NCI-H460 (cell line): ENCODE measurements at places on chromosomes 3 and 15. TPM values are rescaled to one million over a fixed set of nuclear protein-coding genes. Genes with fewer than 3 reads are reported as not detected.

- no peak for DNase-seq
These were observed 8.9 kb downstream of the CHSY1 start for GRCh38 chr15:101242999-101243336.

GRCh38 chr3:188911026-188911850, 260.5 kb upstream of the TPRG1 start:
- DNase-seq, result no peak

- no peak for DNase-seq
These were observed 140.2 kb downstream of the GBE1 start for GRCh38 chr3:81621277-81621676.

GRCh38 chr3:194187233-194187944, 51.4 kb downstream of the HES1 start:
- DNase-seq, result no peak

DNA sequence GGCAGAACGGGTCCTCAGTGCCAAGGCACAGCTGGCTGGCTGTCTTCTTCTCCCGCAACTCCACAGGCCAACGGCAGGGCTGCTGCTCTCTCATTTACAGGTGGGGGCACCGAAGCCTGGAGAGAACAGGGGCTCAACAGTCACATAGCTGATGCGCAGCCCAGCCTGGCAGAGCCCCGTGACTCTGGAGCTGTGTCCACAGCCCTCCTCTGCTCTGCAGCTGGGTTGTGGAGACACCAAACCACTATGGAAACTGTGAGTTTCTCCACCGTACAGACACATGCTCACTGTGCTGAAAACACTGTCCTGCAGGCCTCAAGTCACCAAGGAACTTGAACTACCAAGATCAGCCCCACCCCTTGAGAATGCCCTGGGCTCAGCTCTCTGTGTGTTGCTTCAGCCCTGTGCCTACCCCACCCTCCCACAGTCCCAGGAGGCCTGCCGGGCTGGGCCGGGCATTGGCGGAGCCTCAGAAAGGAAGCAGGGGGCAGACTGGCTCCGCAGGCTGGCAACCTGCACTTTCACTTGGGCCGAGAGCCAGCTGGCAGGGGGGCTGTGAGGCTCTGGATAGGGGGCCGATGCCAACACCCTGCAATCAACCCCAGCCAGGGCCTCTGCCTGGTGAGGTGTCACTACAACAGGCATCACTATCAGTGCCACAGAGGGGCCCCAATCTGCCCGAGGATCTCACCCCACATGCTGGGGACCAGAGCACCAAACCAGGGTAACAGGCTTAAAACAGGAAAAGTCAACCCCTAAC, 113.7 kb upstream of the RPL32 start:
- DNase-seq, result peak; percentile 30

GRCh38 chr3:141412087-141412935, 44.0 kb downstream of the ZBTB38 start:
- DNase-seq, result peak; percentile 88

DNA sequence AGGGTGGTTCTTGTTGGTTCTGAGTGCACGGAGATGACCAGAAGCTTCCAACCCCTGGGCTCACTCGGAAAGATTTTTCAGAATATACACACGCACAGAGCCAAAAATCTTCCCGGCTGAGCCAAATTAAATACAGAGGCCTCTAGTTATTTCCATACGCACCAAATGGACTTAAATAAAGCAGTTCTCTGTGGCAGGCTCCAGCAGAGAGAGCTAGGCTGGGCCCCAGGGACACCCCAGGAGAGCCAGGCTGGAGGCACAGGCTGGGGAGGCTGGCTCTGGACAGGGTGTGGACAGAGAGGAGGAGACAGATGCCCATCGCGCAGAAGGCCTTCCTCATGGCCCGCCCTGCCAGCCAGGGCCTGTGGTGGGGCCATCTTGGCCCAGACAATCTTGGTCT, 115.9 kb downstream of the IQSEC1 start:
- DNase-seq, result no peak

DNA sequence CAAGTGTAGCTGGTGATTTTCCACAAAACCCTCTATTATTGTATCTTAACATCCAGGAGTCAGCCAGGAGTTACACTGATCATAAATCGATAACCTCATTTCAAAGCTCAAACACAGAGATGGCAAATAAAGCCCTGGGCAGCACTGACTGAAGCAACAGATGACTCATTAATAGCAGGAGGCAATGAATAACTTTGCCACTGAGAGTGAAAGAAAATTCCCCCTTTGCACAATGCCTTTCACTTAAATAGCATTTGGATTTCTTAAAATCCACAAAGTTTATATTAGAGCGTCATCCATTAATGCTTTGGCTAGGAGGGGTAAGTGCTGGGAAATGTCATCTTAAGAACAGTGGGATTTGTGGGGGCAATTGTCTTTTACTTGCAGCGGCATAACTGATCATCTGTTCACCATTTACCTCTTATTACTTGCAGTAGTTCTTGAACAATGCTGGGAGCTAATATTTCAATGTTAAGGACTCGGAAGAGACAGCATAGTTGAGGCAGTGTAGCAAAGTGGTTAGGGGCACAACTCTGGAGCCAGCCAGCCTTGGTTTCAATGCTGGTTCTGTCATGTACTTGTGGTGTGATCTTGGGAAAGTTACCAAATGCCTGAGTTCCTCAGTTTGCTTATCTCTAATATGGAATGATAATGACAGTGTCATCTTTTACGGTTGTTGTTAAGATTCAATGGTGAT, 630.4 kb upstream of the TBL1XR1 start:
- peak; percentile 13 for DNase-seq

- DNase-seq, result no peak
These were observed 1.6 kb downstream of the BBX start for GRCh38 chr3:107524326-107524840.

DNA sequence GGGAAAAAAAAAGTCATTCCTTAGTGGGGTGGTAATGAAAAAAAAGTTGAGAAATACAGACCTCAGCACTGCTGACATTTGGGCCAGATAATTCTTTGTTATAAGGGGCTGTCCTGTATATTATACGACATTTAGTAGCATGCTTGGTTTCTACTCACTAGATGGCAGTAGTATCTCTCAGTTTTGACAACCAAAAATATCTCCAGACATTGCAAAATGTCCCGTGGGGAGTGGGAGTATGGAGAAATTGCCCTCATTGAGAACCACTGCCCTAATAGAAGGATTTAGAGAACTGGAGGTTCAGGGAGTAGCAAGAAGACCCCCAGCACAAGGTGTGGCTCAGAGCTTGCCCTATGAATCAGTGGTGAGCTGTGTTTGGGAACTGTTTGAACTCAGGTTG, 28.6 kb upstream of the TEX264 start:
- no peak for DNase-seq

DNA sequence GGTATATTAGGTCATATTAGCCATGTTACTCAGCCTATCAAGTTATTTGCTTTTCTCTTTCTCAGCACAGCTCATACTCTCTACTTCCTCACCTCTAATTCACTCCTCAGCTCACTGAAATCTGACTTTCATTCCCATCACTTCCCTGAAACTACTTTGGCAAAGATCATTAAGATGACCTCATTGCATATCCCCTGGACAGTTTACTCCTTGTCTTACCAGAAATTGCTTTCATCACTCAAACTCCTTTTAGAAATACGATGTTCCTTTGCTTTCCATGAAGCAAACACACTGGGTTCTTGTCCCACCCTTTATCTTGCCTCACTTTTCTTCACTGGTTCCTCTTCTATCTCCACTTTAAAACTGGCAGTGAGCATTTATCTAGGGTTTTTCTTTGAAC, 354.4 kb downstream of the TUSC7 start:
- DNase-seq, result no peak

DNA sequence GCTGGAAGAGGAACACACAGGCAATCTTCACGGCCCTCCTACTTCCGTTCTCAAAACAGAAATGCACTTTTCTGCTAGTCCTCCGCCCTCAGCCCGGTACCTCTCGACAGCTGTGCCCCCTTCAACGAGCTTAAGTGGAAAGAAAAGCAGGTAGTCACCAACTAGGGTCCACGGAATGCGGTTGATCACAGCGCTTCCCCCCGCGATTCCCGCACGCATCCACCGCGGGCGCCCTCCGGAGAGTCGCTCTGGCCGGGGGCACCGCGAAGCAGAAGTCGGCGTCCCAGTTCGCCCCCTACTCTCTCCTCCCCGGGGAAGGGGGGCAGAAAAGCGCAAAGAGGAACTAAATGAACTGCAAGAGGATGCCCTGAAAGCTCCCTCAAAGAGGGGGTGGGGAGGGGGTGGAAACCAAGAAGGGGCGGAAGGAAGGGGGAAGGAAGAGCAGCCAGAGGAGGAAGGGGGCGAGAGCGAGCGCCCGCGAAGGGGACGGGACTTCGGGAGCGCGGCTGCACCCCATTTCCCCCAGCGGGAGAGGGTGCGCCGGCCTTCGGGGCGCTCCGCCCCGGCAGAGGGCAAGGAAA, 738 bp downstream of the ACAP2 start:
- no peak for DNase-seq

DNA sequence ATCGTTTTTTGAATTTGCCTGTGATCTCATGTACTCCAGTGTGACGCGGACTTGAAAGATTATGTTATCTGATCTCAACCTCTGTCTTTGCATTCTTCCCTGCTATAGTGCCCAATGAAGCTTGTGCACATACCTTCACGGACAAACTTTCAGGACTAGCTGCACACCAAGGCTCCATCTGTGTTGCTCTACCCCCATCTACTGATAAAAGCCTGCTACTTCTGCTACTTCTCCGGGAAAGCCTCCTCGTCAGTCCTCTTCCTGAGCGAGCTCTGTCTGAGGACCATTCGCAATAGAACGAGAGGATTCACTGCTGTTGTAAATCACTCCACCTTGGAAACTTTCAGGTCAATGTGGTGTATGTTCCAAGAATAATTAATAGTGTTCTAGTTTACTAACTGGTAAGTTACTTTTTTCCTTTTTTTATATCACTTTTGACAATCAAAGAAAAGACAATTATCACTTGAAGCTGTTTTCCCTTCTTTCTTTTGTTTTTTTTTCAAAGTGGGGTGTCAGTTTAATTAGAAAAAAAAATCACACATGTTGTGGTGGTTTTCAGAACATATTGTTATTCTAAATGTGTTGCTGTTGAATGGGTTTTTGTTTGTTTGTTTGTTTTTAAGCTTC, 217.6 kb downstream of the ARRDC4 start:
- DNase-seq, result peak; percentile 66

DNA sequence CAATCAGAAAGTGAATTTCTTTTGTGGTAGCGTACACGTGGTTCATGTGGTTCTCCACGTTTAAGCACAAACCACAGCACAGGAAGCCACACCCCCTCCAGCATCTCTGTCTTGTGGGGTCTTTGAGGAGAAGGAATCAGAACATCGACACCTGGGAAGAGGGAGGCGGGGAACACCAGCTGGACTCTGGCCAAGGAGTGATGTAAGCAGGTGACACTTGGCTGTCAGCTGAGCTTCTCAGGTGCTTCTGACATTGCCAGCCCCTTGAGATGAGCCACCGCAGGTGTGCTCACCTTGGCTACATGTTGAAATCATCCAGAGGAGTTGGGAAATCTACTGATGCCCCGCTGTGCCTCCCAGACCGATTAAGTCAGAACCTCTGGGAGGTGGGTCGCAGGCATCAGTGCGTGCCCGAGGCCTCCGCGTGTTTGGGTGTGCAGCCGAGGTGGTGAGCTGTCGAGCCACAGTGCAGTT, 85.0 kb downstream of the FAM81A start:
- no peak for DNase-seq

GRCh38 chr3:148319161-148319915, 378.4 kb upstream of the AGTR1 start:
- DNase-seq, result no peak

DNA sequence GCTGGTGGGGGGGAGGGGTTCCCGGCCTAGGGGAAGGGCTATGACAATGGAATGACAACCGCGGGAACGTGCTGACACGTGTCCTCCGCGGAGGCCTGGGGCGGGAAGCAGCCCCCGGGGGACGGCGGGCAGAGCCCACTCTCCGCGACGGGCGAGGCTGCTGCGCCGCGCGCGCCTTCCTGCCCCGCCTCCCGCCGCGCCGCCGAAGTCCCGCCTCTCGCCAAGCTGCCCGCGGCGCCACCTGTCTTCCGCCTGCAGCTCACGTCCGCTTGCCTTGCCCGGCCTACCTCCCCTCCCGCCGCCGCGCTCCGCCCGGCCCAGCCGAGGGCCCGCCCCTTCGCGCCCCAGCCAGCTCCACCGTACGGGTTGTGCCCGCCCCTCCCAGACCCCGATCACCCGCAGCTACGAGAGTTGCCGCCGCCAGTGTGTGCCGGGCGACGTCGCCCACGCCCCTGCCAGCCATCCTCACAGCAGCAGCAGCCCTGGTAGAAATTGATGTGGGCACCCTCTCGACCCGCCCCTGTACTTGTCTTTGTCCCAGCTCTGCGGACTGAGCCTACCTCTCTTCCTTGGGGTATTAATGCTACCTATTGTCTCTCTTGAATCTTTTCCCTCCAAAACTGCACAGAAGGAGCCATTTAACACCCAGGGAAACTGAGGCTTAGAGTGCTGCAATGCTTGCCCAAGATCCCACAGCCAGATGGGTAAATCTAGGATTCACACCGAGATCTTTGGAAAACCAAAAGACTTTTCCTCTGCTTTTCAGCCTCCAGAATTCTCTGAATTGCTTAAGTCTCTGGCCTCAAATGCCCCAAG, at the start of gene PARP16:
PARP16 (minus strand) TSS at position 180 of the 816 bp plus-strand sequence. CDS start 457 bp downstream, outside the sequence.
- peak; percentile 80 for DNase-seq

- DNase-seq, result no peak
These were observed 49.3 kb downstream of the CLDN18 start for GRCh38 chr3:138059261-138059660.

- DNase-seq, result no peak
These were observed 140.3 kb downstream of the RPLP1 start for GRCh38 chr15:69592954-69593353.

- no peak for DNase-seq
These were observed 34.8 kb downstream of the MITF start for GRCh38 chr3:69774029-69774428.

- no peak for DNase-seq
These were observed 59.9 kb upstream of the COL8A1 start for GRCh38 chr3:99578339-99578970.

GRCh38 chr3:128504533-128504915, 11.5 kb upstream of the GATA2 start:
- no peak for DNase-seq

- no peak for DNase-seq
These were observed 19.7 kb downstream of the ITGA11 start for GRCh38 chr15:68412218-68412617.

DNA sequence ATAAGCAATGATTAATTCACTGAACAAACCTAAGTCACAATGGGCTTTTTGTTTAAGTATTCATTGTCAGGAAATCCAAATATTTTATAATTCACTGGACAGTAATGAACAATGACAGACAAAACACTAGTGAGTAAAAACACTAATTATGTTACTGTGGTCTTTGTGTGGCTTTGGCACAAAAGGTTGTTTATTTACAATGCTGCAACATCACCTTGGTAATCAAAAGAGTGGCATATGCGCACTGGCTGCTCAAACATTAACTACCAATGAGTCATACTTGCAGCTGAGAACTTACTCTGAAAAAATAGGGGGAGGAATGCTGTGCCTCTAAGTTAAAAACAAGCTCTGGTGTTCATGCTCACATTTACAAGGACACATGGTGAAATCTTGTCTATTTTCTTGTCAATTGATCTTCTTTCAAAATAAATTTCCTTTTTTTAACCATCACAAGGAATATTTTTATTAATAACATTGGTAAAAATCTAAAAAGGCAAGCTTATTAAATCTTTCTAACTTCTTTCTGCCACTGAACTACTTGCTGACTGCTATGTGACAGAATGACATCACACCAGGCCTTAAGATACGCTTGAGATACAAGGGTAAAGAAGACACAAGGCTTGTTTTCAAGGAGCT, 85.2 kb upstream of the PPIB start:
- DNase-seq, result peak; percentile 56

Gene VPS8
- total RNA-seq, result 23.1 and 25.1 TPM in 2 replicates

Gene SGO1
- total RNA-seq, result 13.7 and 16.6 TPM in 2 replicates

Gene CCDC33
- 0.12 TPM in 1 of 2 replicates, not detected in the other for total RNA-seq

Gene CSTA
- total RNA-seq, result 6.5 and 8.3 TPM in 2 replicates

Gene SNTN
- not detected in 2 replicates for total RNA-seq

Gene GOLGA8T
- total RNA-seq, result 0.35 and 0.52 TPM in 2 replicates

Gene OIP5
- total RNA-seq, result 20.9 and 21.4 TPM in 2 replicates

Gene SPSB4
- 0.10 and 0.32 TPM in 2 replicates for total RNA-seq

Gene FSD2
- total RNA-seq, result not detected in 2 replicates
